ENCODE measurements at places on chromosomes 6 and 20.

GRCh38 chr6:168119539-168119938, 40.5 kb upstream of the FRMD1 start:
- DNase-seq = no peak

DNA sequence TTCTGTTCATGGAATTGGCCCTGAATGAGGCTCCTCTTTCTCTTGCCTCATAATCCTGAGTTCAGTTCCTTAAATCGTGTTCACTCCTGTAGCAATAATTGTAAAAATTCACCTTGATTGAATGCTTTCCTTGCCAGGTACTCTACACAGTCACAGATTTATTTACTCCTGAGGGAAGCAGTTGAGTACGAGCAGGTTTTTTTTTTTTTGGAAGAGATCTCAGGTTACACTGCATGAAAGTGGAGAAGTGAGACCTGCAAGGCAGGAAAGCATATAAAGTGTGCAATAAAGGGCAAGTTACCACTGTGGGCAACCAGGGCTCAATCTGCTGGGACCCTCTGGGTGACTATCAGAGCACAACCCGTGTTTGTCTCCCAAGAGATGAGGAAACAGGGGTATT, 93.0 kb upstream of the DOK5 start:
- DNase-seq = no peak

- DNase-seq = no peak
Observed at GRCh38 chr6:131643855-131644460, 6.9 kb downstream of the ENPP3 start.

DNA sequence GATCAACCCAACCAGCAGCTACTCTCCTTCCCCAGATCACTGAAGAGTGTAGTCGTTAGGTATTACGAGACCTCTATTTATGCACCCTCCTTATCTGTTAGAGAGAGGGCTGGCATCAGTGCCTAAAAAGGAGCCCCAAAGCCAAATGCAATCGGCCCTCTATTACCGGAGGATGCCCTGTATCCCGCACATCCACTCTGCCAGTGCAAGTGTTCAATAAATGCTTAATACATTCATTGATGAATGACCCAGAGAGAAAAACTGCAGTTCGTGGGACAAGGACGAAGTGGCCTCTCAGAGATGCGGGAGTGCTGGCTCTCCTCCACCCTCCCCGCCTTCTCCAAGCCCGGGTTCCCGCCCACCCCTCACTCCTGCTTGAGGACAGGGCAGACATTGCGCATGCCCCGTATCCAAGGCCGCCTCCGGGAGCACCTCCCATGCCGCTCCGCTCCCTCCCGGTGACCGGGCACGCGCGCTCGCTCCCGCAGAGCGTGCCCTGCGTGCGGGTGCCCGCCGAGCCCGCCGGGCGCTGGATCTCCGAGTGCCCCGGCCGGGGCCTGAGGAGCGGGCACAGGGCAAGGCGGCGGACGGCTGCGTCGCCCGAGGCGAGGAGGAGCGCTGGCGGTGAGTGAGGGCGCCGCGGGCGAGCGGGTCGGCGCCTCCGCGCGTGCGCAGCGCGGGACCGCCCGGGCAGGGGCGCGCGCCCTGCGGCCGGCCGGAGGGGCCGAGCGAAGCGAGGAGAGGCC, 27.2 kb upstream of the BTBD3 start:
- DNase-seq = no peak

DNA sequence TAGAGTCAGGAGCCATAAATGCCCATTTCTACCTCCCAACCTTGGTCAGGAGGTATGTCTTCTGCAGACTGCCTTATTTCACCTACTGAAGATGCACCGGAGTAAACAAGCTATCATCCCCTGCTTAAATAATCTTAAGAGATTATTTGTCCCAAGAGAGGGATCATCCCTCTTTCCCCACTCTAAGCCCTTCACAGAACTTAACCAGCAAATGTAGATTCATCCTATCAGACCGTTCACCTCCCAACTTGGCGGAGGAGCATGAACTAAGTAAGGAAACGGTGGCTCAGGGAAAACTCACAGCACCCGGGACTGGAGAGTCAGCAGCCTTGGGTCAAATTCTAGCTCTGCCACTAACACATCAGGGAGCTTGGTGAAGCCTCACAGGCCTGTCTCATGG, 115.3 kb downstream of the TRERF1 start:
- no peak for DNase-seq

DNA sequence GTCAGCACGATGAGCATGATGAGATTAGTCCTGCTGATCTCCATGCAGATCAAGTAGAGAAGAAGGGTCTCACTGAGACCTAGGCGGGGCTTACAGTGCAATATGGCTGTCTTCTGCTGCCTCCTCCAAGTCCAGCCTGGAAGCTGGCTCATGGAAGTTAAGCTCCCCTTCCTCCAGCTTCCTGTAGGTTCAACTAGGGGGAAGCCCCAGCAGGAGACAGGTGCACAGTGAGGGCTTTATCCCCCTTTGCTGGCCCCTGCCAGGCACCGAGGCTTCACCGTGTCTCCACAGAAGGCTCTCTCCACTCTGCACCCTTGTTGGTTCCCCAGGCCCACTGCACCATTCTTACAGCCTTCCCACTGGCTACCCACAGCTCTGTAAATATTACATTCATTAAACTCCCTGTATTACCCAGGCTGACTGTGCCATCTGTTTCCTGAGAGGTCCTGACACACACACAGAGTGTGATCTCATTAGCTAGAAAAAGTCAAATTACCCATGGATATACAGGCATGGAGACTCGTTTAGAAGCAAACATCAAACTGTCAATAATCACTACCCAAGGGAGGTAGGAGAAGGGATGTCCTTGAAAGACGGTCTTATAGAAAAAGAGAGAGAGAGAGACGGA, 90.4 kb downstream of the SLC2A10 start:
- DNase-seq = no peak

Data from stimulated activated CD4-positive, alpha-beta T cell treated with anti-CD3 and anti-CD28 coated beads, Interleukin-1b, Interleukin-23, amount 100 ng/mL, for 1 hour (primary cell).